ENCODE measurements at places on chromosomes 1 and 21. TPM values are rescaled to one million over a fixed set of nuclear protein-coding genes. Genes with fewer than 3 reads are reported as not detected.

Gene SIKE1
- 45.6 TPM for total RNA-seq

Gene RNF186
- 0.14 TPM for total RNA-seq

Gene SPRR5
- not detected for total RNA-seq

- DNase-seq = no peak
These were observed 99.6 kb downstream of the DDX20 start for GRCh38 chr1:111855260-111855659.

- no peak for DNase-seq
These were observed 238.4 kb upstream of the POU3F1 start for GRCh38 chr1:38284953-38285352.

GRCh38 chr1:84223751-84224432, 77.6 kb upstream of the SAMD13 start:
- no peak for DNase-seq

Gene PKNOX1
- total RNA-seq = 10.8 TPM

Gene SPRR1A
- total RNA-seq = not detected

DNA sequence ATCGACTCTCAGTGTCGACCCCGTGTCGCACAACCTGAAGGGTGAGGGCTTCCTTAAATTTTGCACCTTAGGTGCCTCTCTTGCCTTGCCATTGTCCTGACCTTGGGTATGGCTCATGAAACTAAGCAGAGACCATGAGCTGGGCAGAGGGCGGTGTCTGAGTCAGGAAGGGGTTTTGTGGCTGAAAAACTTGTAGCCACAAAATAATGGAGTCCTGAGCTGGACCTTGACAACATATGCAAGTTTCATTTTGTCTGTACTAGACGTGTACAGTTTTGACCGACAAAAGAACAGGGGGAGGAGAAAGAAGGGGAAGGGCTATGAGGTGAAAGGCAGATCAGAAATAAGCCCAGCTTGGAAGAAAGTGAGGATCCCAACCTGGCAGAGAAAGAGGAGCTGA, 8.3 kb upstream of the RUNX1 start:
- no peak for DNase-seq

Gene TMEM51
- total RNA-seq = 3.4 TPM

Gene CCDC185
- total RNA-seq = not detected

GRCh38 chr1:56709269-56709880, 64.3 kb downstream of the PRKAA2 start:
- DNase-seq = peak; percentile 20

GRCh38 chr21:25676451-25676850, 37.4 kb downstream of the JAM2 start:
- no peak for DNase-seq
